Left lung (tissue), 14 donors: ENCODE measurements at places on chromosomes 1 and 21. TPM values are rescaled to one million over a fixed set of nuclear protein-coding genes. Genes with fewer than 3 reads are reported as not detected.

DNA sequence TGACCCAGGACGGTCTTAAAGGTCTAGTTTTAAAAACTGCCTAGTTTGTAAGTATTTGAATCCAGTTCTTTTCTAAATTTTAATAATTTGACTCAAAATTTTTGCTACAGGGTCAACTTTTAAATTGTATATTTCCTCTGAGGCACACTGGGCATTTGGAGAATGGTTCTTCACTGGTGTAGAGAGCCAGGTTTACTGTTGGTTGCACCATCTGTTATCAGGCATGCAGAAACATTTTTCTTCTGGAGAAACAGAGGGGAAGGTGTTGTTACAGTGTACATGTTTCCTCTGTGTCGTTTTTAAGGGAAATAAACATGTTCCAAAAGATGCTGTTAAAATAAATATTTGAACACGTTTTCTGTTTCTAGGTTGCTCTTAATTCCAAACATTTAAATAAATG is 39.0 kb upstream of the RWDD3 start:
- H3K27ac ChIP-seq: no peak overlapping the region
- no peaks in the 10 kb centered on the region for H3K4me1 ChIP-seq
- DNase-seq: no peak

- peak overlapping the region; percentile 79 for H3K27ac ChIP-seq
- no peak for DNase-seq
- no peaks in the 10 kb centered on the region for H3K27me3 ChIP-seq
- peaks cover 30% of the 10 kb centered on the region for H3K4me1 ChIP-seq
- H3K36me3 ChIP-seq: peaks cover 5% of the 10 kb centered on the region
Measured at GRCh38 chr1:203676455-203676854, 49.8 kb downstream of the ATP2B4 start.

GRCh38 chr1:55286856-55287602 is 71.9 kb upstream of the USP24 start:
- no peak overlapping the region for H3K4me3 ChIP-seq
- H3K27me3 ChIP-seq: no peaks in the 10 kb centered on the region
- H3K27ac ChIP-seq: no peak overlapping the region

DNA sequence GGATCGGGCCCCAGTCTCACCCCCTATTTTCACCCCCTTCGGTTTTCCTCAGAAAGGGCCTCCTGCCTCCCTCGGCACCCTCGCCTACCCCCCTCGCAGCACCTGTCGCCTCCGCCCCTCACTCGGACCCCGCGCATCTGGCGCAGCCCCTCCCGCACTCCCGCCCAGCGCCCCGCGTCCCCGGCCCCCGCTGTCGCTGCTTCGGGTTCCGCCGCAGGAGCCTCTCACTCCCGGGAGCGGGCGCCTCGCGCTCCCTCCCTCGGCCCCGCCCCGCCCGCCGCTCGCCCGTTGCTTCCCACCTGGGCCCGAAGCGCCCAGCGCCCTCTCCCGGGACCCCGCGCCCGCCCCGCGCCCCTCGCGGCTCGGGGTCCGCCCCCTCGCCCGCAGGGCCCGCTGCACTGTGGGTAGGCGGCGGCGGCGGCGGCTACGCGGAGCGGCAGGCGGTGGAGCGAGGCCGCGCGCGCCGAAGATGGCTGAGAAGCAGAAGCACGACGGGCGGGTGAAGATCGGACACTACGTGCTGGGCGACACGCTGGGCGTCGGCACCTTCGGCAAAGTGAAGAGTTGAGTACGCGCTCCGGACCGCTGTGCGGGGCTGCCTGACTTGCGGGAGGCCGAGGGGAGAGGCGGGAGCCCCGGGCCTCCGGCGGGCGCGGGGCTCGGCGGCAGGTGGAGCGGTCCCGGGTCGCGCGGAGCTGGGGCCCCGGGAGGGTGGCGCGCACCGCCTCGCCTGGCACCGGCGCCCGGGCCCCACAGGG is at the start of gene PRKAA2:
PRKAA2 (plus strand) TSS at position 396 of the 758 bp plus-strand sequence; CDS start at position 470, 74 bp downstream.
- H3K36me3 ChIP-seq: no peaks in the 10 kb centered on the region
- DNase-seq: peak; percentile 49
- H3K27me3 ChIP-seq: peaks cover 4% of the 10 kb centered on the region

GRCh38 chr21:37704751-37705150 is 211.5 kb downstream of the KCNJ6 start:
- no peak for DNase-seq
- no peaks in the 10 kb centered on the region for H3K36me3 ChIP-seq
- no peaks in the 10 kb centered on the region for H3K27me3 ChIP-seq
- no peaks in the 10 kb centered on the region for H3K4me1 ChIP-seq
- H3K4me3 ChIP-seq: no peak overlapping the region

- H3K4me3 ChIP-seq: no peak overlapping the region
- DNase-seq: no peak
- no peaks in the 10 kb centered on the region for H3K36me3 ChIP-seq
- no peaks in the 10 kb centered on the region for H3K27me3 ChIP-seq
- no peak overlapping the region for H3K27ac ChIP-seq
- H3K4me1 ChIP-seq: no peaks in the 10 kb centered on the region
Measured at GRCh38 chr1:63255153-63255552, 67.2 kb upstream of the FOXD3 start.

GRCh38 chr1:19643602-19644394 is at the start of gene NBL1:
Gene NBL1, plus strand, starts transcription at chr1:19644311. Its CDS starts 10,720 bp downstream, at chr1:19655031.
- no peaks in the 10 kb centered on the region for H3K36me3 ChIP-seq
- peaks cover 78% of the 10 kb centered on the region for H3K27me3 ChIP-seq
- H3K4me3 ChIP-seq: peak within 1 kb of the TSS; percentile 55
- H3K27ac ChIP-seq: peak within 1 kb of the TSS; percentile 86
- H3K4me1 ChIP-seq: peaks cover 37% of the 10 kb centered on the region

- no peaks in the 10 kb centered on the region for H3K36me3 ChIP-seq
- DNase-seq: peak; percentile 79
- peaks cover 22% of the 10 kb centered on the region for H3K27me3 ChIP-seq
Measured at GRCh38 chr1:41496080-41497055, 11.9 kb upstream of the EDN2 start.

DNA sequence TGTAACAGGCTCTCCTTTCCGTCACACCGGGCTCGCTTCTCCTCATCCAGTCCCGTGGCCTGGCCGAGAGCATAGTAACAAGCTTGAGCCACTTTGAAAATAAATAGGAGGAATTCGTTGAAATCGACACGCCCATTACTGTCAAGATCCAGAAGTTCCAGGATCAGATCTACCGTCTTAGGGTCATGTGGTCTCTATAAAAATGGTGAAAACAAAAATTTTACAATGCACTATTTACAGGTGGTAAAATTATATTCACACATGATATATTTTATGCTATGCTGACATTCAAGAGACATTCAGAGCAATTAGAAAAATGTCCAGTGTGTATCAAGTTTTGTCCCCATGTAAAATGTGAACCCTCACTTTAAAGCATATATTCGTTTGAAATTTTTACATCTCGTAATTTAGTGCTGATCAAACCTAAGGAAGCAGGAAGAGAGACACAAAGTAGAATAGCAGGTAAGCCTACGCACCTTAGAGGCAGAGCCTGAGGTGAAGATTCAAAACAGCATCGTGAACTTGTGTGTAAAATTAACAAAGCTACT is 2.3 kb downstream of the TCHH start:
- H3K4me1 ChIP-seq: peaks cover 50% of the 10 kb centered on the region
- DNase-seq: no peak
- no peak overlapping the region for H3K4me3 ChIP-seq

DNA sequence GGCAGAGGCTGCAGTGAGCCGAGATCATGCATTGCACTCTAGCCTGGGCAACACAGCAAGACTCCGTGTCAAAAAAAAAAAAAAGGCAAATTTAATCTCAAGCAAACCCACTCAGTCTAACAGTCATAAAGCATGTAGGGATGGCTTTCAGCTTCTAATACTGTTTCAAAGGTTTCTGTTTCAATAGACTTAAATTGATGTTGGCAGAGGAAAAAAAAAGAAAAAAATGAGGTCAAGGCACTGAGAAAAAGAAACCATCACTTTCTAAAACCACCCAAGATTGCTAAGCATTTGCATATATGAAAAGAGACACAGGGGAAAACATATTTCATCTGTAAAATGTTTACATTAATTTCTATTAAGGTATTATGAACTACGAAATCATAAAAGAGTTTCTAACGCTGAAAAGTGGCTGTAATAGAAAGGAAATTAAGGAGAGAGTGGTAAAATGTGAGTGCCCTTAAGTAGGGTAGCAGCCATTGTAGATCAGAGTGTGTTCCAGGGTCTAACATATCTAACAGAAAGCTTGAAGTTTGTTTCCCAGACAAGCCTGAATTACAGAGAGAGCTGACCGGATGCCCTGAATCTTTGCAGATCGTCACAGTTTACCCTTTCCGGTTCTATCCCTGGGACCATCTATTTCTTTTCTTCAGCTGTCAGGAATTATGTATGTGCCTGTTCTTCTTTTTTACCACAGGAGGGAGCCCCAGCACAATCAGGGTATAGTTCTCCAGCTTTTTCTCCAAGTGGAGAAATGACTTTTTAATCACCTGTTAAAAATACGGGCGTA is 70.0 kb downstream of the PLD5 start:
- DNase-seq: no peak
- no peak overlapping the region for H3K4me3 ChIP-seq
- H3K36me3 ChIP-seq: no peaks in the 10 kb centered on the region
- H3K4me1 ChIP-seq: no peaks in the 10 kb centered on the region

DNA sequence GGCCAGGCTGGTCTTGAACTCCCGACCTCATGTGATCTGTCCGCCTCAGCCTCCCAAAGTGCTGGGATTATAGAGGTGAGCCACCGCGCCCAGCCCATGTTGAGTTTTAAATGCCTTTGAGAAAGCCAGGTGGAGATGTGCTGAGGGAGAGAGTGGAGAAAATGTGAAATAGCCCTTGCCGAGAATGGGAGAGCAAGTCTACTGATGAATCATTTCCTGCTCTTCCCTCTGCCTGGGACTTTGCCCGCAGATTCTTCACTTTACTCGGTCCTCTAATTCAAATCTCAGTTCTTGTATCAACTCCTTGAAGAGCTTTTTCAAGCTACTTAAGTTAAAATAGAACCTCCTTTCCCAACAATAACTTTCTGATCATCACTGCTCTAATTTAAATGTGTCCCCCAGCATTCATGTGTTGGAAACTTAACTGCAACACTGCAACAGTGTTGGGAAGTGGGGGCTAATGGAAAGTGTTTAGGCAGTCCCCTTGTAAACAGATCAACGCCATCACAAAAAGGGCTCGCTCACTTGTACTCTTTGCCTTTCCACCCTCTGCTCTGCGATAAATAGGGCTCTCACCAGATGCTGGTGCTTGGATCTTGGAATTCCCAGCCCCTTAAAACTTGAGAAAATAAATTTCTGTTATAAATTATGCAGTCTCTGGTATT is 27.8 kb downstream of the OSBPL9 start:
- DNase-seq: no peak
- H3K4me3 ChIP-seq: no peak overlapping the region
- H3K4me1 ChIP-seq: peaks cover 9% of the 10 kb centered on the region
- no peak overlapping the region for H3K27ac ChIP-seq
- H3K27me3 ChIP-seq: no peaks in the 10 kb centered on the region

- peaks cover 11% of the 10 kb centered on the region for H3K36me3 ChIP-seq
- H3K27ac ChIP-seq: no peak overlapping the region
- peaks cover 7% of the 10 kb centered on the region for H3K4me1 ChIP-seq
- no peaks in the 10 kb centered on the region for H3K27me3 ChIP-seq
- H3K4me3 ChIP-seq: no peak overlapping the region
Measured at GRCh38 chr1:41539999-41540398, 55.5 kb upstream of the EDN2 start.

DNA sequence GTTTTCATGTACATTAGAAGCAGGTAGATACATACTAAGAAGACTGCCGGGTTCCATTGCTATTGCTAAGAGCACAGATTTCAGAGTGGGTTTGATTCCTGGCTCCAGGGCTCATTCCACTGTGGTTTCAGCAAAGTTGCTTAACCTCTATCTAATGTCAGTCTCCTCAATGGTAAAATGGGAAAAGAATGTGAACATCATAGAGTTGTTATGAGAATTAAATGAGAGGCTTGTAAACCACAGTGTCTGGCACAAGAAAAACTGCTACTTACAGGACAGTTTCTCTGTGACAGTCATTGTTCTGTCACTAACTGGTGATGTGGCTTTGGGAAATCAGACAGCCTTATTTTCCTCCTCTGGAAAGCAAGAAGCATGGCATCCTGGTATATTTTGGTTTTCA is 10.7 kb upstream of the PLXNA2 start:
- no peak overlapping the region for H3K27ac ChIP-seq
- H3K36me3 ChIP-seq: no peaks in the 10 kb centered on the region
- no peak overlapping the region for H3K4me3 ChIP-seq

DNA sequence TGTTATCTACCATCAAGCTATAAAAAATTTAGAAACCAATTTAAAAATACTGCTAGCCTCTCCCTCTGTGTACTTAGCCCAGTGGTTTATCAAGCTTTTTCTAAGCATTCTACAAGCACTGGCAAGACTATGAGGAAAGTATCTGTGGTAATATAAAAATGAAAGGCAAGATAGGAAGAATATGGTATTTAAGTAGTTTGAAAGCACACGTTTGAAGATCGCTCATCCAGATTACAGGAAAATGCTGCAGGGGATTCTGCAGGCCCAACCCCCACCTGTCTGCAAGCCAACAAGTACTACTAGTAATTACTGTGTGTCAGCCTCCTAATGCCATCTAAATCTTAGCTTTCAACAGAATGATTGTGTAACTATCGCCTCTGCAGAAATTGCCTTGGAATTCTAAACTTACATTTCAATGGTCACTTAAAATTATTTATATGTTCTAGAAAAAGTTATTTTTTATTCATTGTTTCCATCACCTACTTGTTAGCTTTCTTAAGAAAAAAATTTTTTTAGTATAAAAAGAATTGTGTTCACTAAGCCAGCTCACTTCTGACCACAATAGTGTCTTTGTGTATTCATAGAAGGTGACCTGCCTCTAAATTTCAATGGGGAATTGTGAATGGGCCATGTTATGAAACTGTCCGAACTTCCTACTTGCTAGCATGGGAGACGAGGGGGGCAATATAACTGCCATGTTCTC is 8.5 kb downstream of the ERRFI1 start:
- no peak overlapping the region for H3K27ac ChIP-seq
- DNase-seq: no peak
- H3K4me3 ChIP-seq: no peak overlapping the region
- H3K27me3 ChIP-seq: no peaks in the 10 kb centered on the region
- peaks cover 63% of the 10 kb centered on the region for H3K4me1 ChIP-seq

DNA sequence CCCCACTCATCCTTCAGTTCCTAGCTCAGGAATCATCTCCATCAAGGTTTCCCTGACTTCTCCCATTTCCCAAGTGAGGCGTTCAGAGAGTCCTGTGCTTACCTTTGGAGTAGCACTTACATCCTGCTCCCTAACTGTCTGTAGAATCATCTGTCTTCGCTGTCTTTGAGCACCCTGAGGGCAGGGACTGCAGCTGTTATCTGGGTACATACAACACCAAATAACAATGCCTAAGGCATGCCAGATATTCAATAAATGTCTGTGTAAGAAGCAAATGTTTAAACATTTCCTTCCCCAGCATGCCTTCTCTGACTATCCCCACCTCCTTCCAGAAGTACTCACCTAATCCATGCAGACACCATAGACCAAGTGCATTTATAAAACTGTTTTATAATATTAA is 65.4 kb downstream of the JAK1 start:
- H3K4me3 ChIP-seq: no peak overlapping the region
- no peaks in the 10 kb centered on the region for H3K36me3 ChIP-seq
- no peak overlapping the region for H3K27ac ChIP-seq
- DNase-seq: no peak
- H3K4me1 ChIP-seq: peaks cover 12% of the 10 kb centered on the region

Gene RNF186
- total RNA-seq: not detected

Gene ZSWIM5
- total RNA-seq: 2.0 TPM

Gene MARK1
- total RNA-seq: 3.1 TPM

Gene NR1I3
- not detected for total RNA-seq
